ENCODE measurements at places on chromosomes 2 and 18. TPM values are rescaled to one million over a fixed set of nuclear protein-coding genes. Genes with fewer than 3 reads are reported as not detected.

The MARS2 gene
- 12.1 TPM for total RNA-seq

The B3GNT7 gene
- not detected for total RNA-seq

The UGT1A10 gene
- total RNA-seq, result not detected

The COLEC12 gene
- total RNA-seq, result not detected

The LRRTM1 gene
- not detected for total RNA-seq

The IL36RN gene
- total RNA-seq, result not detected

The PAX3 gene
- not detected for total RNA-seq

The KCMF1 gene
- 78.1 TPM for total RNA-seq

The SERPINB13 gene
- not detected for total RNA-seq

The PPP3R1 gene
- 75.1 TPM for total RNA-seq

The ALKAL2 gene
- total RNA-seq, result not detected

The RAPGEF4 gene
- 0.50 TPM for total RNA-seq

The UGGT1 gene
- total RNA-seq, result 67.2 TPM

The FTCDNL1 gene
- 4.3 TPM for total RNA-seq

The TEX51 gene
- total RNA-seq, result not detected

The POMC gene
- 8.3 TPM for total RNA-seq

The SPEG gene
- 1.4 TPM for total RNA-seq

The HNMT gene
- not detected for total RNA-seq

The HOXD11 gene
- not detected for total RNA-seq

The CCDC195 gene
- not detected for total RNA-seq

The FOXI3 gene
- not detected for total RNA-seq

The HOXD1 gene
- not detected for total RNA-seq

The ID2 gene
- 171 TPM for total RNA-seq

The DSG2 gene
- total RNA-seq, result 1.3 TPM

The WDSUB1 gene
- total RNA-seq, result 6.8 TPM

The PPP1R1C gene
- total RNA-seq, result not detected

The SH3YL1 gene
- total RNA-seq, result 18.1 TPM

The ABCB11 gene
- not detected for total RNA-seq

The KIF1A gene
- 4.6 TPM for total RNA-seq

The ATF2 gene
- 52.2 TPM for total RNA-seq

The TMEM163 gene
- total RNA-seq, result not detected

The PMAIP1 gene
- total RNA-seq, result 58.7 TPM

The IL1F10 gene
- not detected for total RNA-seq

The TAF4B gene
- total RNA-seq, result 24.0 TPM

The RGPD4 gene
- 0.19 TPM for total RNA-seq

The ZNF514 gene
- 7.0 TPM for total RNA-seq

The PDE11A gene
- not detected for total RNA-seq

The SERPINB10 gene
- total RNA-seq, result not detected

The NR4A2 gene
- total RNA-seq, result 23.0 TPM

The HAAO gene
- total RNA-seq, result 0.86 TPM

The SP140 gene
- 84.2 TPM for total RNA-seq

The PLEKHH2 gene
- total RNA-seq, result 1.5 TPM

Data from activated CD4-positive, alpha-beta T cell treated with anti-CD3 and anti-CD28 coated beads for 36 hours (primary cell).